ENCODE measurements at places on chromosomes 5 and 9.

DNA sequence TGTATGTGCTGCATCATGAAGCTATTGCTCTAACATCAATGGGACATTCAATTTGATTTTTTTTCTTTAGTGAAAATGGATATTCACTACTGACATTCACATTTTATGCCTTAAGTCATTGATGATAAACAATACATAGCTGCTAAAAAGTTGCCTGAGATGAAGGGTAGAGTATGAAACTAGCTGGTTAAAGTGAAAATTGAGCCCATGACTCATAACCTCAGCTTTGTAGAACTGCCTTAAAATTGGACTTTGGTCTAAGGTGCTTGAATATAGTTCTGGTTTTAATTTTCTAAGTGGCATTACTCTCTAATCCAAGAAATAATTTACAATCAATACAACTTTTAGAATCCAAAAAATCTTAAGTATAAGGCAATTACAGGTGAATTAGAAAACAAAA, 740.4 kb upstream of the RIOK2 start:
- DNase-seq: no peak

- DNase-seq: no peak
These were observed 145.4 kb upstream of the NREP start for GRCh38 chr5:111902436-111902835.

GRCh38 chr5:72380492-72381274, 60.5 kb downstream of the PTCD2 start:
- no peak for DNase-seq

GRCh38 chr9:8679371-8679822, 879.8 kb upstream of the DMAC1 start:
- no peak for DNase-seq

- DNase-seq: no peak
These were observed 57.5 kb downstream of the HMGCS1 start for GRCh38 chr5:43255704-43256103.

- no peak for DNase-seq
These were observed 167.0 kb downstream of the CAAP1 start for GRCh38 chr9:26725573-26725972.

DNA sequence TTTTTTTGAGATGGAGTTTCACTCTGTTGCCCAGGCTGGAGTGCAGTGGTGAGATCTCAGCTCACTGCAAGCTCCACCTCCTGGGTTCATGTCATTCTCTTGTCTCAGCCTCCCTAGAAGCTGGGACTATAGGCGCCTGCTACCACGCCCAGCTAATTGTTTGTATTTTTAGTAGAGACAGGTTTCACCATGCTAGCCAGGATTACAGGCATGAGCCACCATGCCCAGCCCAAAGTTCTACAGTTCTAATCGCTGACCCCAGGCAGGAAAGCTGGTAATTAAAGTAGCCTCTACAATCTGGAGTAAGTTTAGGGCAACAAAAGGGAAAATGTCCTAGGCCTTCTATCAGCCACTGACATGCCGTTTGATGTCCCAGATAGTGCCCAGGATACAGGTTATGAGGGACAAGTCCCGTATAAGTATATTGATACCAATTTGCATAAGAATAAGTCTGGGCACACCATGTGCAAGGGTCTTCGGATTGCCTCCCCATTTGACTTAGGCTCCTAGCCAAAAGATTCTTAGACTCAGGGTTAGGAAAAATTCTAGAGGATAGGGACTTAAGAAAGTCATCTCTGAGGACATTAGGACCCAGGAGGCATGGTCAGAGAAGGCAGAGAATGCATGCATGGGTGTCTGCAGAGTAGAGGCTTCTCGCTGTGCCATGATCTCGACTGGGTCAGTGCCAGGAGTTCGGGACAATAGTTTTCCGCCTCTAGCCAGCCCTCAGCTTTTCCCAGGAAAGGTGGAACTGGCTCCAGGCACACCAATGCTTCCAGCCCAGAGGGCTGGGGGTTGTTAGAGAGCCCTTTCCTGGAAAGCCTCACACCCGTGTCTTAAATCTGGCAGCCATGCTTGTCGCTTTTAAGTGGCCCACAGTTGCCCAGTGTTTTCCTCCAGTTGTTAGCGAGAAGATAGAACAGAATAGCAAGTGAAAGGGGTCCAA, 1111.1 kb downstream of the TAF11L14 start:
- DNase-seq: peak; percentile 14

DNA sequence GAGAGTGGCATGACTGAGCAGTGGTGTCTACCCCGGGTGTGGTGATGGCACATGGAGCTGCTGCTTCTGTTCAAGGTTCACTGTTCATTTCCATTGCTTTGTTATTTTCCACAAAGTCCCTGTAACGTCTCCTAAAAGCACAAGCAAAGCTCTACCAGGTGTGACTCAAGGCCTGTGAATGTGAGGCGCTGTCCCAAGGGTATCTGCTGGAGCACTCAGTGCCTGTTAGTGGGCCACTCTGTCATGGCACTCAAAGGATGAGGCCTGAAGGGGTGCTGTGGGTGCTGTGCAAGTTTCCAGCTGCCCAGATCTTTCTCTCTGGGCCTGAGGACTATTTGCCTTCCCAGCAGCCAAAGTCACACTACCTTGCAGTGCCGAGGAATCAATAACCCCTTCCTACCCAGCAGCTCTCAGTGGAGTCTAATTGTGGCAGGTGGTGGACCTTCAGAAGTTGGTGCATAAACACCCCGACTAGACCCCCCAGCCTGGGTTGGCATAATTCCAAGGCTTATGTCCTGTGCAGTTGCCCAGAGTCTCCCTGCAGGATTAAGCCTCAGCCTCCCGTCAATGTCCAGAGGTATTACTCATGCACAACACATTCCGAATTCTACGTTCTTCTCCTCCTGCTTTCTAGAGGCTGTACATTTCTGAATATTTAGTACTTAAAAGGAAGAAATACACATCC, 17.4 kb upstream of the PTCH1 start:
- no peak for DNase-seq

- no peak for DNase-seq
These were observed 128.3 kb downstream of the EFNA5 start for GRCh38 chr5:107542428-107542827.

DNA sequence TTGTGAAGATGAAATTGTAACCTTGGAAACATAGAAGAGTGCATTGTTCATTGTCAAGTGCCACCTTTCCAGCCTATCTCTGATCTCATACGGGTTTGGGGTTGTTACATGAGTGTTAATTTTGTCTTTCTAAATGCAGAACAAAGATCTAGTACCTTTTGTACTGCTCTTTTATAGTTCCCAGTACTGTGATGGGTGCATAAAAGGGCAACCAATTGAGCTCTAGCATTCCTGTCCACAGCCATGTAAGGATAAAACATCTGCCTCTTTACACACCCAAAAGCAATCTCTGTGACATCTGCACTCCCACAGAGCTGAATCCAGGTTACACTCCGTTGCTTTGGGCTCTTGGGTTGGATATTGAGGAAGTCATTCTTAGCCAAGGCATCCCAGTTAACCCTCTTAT, 255.2 kb downstream of the SGCD start:
- no peak for DNase-seq

GRCh38 chr9:127589955-127590370, 22.1 kb upstream of the STXBP1 start:
- peak; percentile 35 for DNase-seq

DNA sequence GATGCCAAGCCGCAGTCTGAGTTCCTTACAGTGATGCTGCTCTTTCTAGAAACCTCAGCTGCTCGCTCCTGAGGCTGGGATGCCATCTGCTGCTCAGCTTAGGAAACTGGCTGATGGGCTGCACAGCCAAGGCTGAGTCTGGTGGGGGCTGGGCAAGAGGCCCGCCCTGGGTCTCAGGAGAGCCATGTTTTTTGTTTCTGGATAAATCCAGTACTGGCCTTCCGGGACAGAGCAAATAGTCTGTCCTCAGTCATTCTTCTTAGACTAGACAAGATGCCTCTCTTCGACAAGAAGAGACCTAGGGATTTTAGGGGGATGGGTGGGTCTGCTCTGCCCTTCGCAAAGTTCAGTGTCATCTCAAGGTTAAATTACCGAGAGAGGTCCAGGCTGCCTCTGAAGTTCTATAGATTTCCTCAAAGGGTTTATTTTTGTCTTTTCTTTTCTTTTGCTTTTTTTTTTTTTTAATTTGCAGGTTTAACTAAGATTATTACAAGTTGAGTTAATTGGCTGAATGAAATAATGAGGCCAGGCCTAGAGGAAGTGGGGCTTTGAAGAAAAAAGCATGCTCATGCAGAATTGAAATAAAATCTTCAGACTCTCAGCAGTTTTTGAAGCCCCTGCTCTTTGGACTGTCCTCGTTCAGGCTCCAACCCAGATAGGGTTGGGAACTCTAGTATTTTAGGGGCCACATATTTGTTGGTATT, 30.6 kb upstream of the MATR3 start:
- peak; percentile 71 for DNase-seq

- no peak for DNase-seq
These were observed 287.2 kb downstream of the ZSWIM6 start for GRCh38 chr5:61619289-61619688.

- no peak for DNase-seq
These were observed 6.4 kb downstream of the SNAPC4 start for GRCh38 chr9:136393531-136393930.

All from stimulated activated CD4-positive, alpha-beta T cell treated with anti-CD3 and anti-CD28 coated beads, Interleukin-2, amount 100 ng/mL, for 24 hours (primary cell).